ENCODE measurements at places on chromosomes 4 and X. TPM values are rescaled to one million over a fixed set of nuclear protein-coding genes. Genes with fewer than 3 reads are reported as not detected.
A peak's percentile ranks its signal among the peaks of the same experiment; 100 is the strongest.

DNA sequence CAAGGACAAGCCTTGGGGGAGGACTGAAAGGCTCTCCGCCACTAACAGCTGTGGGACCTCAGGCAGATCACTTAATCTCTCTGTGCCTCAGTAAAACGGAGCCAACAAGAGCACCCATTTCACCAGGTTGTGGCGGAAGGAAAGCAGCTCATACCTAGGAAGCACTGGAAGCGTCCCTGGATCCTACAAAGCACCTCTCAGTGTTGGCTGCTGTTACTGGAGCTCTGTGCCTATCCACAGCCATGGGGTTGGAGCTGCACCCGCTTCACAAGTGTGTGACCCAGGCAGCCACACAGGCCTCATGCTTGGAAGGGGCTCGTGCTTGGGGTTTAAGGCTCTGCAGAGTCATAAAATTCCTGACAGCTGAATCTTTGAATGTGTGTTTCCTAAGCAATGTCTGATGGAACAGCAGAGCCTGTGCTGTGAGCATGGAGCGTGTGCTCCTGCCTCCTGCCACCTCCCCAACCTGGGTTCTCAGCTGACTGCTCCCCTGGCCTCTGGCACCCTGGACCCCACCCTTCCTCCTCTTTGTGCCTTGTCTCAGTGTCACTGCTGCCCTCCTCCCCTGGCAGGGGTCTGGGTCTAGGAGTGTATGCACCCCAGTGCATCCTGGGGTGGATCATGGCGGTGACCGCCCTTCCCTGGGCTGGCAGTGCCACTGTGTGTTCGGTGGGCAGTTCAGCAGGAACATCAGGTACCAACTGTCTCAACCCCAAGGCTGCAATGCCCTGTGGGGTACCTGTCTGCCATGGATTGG lies 14.4 kb upstream of the MAN2B2 start:
- H3K36me3 ChIP-seq, result no peaks in the 10 kb centered on the region
- DNase-seq, result no peak
- H3K27ac ChIP-seq, result no peak overlapping the region
- no peak overlapping the region for H3K4me3 ChIP-seq

Gene SOD3
- 3.4 TPM for total RNA-seq

Gene IL15
- total RNA-seq, result 3.8 TPM

- H3K27me3 ChIP-seq, result no peaks in the 10 kb centered on the region
- no peak for DNase-seq
- no peak overlapping the region for H3K27ac ChIP-seq
- H3K4me1 ChIP-seq, result peaks cover 13% of the 10 kb centered on the region
- H3K4me3 ChIP-seq, result no peak overlapping the region
Observed at GRCh38 chr4:33133723-33134122, 2413.6 kb downstream of the PCDH7 start.

DNA sequence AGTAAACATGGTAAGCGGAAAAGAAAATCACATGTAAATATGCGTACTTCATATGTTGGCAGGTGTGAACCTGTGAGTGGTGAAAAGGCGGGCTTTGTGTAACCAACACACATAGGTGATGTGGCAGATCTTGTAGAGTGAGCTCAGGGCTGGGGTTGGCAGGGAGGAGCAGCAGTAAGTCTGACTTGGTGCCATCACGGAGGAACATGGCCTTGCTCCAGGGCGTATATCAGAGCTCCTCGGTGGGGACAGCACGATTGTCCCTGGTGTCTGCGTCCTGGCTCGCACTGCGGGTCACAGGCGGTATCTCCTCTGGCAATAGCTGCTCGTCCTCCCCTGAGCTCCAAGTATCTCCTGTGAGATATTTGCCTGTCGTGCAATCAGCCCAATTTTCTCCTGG lies 733.6 kb downstream of the TRIML1 start:
- DNase-seq, result no peak
- H3K4me1 ChIP-seq, result peaks cover 3% of the 10 kb centered on the region
- H3K27me3 ChIP-seq, result no peaks in the 10 kb centered on the region
- H3K4me3 ChIP-seq, result no peak overlapping the region
- H3K27ac ChIP-seq, result no peak overlapping the region
- no peaks in the 10 kb centered on the region for H3K36me3 ChIP-seq

GRCh38 chr4:101019941-101020401 lies 327.4 kb downstream of the PPP3CA start:
- no peaks in the 10 kb centered on the region for H3K27me3 ChIP-seq
- DNase-seq, result no peak
- H3K4me3 ChIP-seq, result no peak overlapping the region
- H3K36me3 ChIP-seq, result no peaks in the 10 kb centered on the region
- peak overlapping the region; percentile 15 for H3K27ac ChIP-seq
- peaks cover 50% of the 10 kb centered on the region for H3K4me1 ChIP-seq

DNA sequence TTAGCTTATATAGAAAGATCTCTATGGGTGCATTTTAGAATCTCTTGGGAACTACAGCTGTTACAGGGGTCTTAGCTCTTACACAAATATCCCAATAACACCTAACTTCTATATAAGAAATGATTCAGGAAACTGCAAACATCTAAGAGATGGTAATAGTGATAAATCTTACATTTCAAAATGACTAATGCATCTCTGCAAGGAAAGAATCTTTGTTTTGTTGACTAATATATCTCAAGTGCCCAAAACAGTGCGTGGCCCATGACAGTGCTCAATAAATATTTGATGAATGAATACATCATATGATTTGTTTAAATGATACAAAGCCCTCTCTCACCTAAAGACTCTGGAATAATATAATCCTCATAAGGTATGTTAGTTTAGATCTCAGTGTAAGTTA lies 47.5 kb downstream of the CENPE start:
- no peaks in the 10 kb centered on the region for H3K27me3 ChIP-seq
- DNase-seq, result no peak
- H3K4me1 ChIP-seq, result no peaks in the 10 kb centered on the region
- peaks cover 15% of the 10 kb centered on the region for H3K36me3 ChIP-seq
- H3K27ac ChIP-seq, result no peak overlapping the region

DNA sequence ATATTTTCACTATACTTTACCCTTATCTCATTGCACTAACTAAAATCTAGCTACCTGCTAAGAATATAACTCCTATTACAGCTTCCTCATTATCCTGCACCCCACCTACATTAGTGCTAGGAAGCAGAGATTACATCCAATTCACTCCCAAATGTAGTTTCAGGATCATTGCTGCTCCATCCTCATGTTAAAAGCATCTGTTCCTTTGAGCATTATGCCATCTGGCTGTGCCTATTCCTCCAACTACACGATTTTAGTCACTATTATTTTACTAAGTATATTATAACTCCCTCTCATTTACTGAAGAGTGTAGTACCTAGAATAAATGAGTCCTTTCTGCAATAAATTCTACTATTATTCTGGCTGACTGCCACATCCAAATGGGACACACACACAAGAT lies 1586.9 kb downstream of the TECRL start:
- no peak for DNase-seq
- H3K4me1 ChIP-seq, result no peaks in the 10 kb centered on the region
- H3K27me3 ChIP-seq, result peaks cover 22% of the 10 kb centered on the region
- no peak overlapping the region for H3K4me3 ChIP-seq
- no peaks in the 10 kb centered on the region for H3K36me3 ChIP-seq
- H3K27ac ChIP-seq, result no peak overlapping the region

GRCh38 chrX:119273420-119274192 lies 37.5 kb downstream of the PGRMC1 start:
- H3K27me3 ChIP-seq, result no peaks in the 10 kb centered on the region
- H3K27ac ChIP-seq, result no peak overlapping the region
- no peaks in the 10 kb centered on the region for H3K36me3 ChIP-seq
- no peaks in the 10 kb centered on the region for H3K4me1 ChIP-seq
- DNase-seq, result no peak

DNA sequence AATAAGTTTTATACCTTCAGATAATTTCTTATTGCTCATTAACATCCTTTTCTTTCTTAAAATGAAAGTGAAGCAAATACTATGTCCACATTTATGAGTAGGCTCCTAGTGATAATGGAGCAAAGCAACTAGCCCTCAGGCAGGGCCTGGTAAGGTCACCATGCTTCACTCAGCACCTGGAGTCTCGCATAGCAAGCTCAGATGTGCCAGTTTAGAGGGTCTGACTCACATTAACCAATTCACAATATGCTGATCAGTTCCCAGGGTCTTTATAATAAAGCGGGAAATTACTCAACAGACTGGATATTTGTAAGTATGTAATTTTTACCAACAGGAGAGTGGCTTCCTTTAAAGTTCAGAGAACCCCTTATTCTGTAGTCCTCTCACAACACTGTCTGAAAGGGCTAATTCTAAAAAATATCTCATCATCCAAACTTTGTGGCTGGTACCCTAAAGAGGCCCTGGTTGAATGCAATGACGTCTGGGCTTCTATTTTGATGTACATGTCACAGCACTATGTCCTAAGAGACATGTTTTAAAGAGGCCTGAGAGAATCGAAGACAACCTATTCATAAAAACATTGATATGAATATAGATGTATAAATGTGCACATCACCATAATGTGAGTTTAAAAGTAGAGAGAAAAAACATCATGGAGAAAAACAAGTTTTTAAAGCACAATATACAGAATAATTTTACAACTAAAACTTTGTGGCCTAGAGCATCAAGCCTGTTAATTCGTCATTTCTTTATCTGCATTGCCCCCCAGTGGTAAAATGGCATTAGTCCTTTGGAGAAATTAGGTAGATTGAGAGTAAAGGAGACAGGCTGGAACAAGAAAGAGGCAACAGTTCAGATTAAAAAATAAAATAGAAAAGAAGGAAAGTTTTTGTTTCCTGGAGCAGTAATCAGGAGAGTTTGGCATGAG lies 44.3 kb downstream of the IL21 start:
- peaks cover 15% of the 10 kb centered on the region for H3K27me3 ChIP-seq
- no peaks in the 10 kb centered on the region for H3K4me1 ChIP-seq
- H3K36me3 ChIP-seq, result no peaks in the 10 kb centered on the region
- no peak overlapping the region for H3K27ac ChIP-seq

DNA sequence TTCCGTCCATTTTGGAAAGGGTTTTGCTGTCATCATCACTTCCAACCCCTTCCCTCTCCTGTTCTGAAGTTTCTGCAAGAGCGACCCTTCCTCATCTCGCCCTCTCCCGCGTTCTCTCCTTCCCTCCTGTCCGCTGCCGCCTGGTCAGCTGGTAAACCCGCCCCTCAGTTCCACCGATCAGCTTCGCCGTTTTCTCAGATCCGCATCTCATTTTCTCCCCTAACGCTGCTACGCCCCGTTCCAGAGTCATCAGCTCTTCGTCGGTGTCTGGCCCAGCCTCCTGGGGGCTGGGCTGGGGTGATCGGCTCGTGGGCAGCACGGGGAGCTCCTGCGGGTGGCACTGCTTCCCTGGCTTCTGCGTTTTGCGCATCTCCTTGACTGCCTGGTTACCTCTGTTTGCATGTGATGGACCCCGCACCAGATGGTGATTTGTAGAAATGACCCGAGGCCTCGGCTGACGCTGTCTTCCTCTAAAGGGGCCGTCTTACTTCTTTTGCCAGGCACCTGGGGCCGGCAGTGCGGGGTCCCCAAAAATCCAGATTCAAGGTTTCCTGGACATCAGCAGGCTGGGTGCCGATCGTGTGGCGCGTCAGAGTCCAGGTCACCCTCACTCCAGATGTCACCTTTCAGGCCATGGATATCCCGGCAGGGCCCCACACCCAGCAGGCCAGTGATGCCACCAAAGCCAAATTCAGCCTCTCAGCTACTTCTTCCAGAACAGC lies 13.4 kb downstream of the CTBP1 start:
- H3K4me1 ChIP-seq, result peaks cover 30% of the 10 kb centered on the region
- H3K4me3 ChIP-seq, result no peak overlapping the region
- peak overlapping the region; percentile 29 for H3K27ac ChIP-seq

Gene SYN1
- total RNA-seq, result 0.71 TPM

- H3K4me1 ChIP-seq, result no peaks in the 10 kb centered on the region
- H3K27me3 ChIP-seq, result no peaks in the 10 kb centered on the region
- peaks cover 9% of the 10 kb centered on the region for H3K36me3 ChIP-seq
- H3K27ac ChIP-seq, result no peak overlapping the region
Observed at GRCh38 chr4:119489305-119489704, 139.3 kb downstream of the PDE5A start.

DNA sequence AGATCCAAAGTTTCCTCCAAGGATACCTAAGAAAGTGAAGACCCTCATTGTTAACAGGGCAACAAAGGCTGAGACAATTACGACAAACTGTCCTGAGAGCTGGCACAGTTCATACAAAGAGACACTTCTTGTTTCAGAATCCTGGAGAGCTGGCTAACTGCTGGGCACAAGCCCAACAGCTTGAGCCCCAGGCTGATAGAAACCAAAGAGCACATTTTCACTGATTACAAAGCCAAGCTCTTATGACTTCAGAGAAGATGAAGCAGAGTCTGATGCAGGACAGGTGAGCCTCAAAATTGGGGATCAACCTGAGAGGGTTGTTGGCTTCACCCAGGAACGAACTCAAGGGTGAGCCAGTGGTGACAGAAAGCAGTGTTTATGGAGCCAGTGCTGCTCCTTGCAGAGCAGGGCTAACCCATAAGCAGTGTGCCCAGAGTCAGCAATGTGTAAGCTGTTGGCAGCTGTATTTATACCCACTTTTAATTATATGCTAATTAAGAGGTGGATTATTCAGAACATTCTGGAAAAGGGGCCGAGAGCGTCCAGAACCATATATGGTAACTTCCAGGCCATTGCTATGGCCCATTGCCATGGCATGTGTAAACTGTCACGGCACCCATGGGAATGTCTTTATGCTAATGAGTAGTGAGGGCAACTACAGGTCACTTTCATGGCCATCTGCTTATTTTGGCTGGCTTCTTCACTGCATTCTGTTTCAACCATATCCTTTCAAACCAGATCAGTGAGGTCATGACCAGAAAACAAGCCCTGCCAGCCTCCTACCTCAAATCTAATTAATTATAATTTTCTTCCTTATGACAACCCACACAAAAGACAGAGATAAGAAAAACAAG lies 183.7 kb downstream of the EVC2 start:
- H3K27ac ChIP-seq, result no peak overlapping the region
- no peaks in the 10 kb centered on the region for H3K4me1 ChIP-seq
- DNase-seq, result no peak
- H3K4me3 ChIP-seq, result no peak overlapping the region

GRCh38 chr4:138446456-138446855 lies 204.3 kb upstream of the SLC7A11 start:
- H3K27me3 ChIP-seq, result no peaks in the 10 kb centered on the region
- no peak overlapping the region for H3K27ac ChIP-seq
- peaks cover 7% of the 10 kb centered on the region for H3K4me1 ChIP-seq
- DNase-seq, result no peak

DNA sequence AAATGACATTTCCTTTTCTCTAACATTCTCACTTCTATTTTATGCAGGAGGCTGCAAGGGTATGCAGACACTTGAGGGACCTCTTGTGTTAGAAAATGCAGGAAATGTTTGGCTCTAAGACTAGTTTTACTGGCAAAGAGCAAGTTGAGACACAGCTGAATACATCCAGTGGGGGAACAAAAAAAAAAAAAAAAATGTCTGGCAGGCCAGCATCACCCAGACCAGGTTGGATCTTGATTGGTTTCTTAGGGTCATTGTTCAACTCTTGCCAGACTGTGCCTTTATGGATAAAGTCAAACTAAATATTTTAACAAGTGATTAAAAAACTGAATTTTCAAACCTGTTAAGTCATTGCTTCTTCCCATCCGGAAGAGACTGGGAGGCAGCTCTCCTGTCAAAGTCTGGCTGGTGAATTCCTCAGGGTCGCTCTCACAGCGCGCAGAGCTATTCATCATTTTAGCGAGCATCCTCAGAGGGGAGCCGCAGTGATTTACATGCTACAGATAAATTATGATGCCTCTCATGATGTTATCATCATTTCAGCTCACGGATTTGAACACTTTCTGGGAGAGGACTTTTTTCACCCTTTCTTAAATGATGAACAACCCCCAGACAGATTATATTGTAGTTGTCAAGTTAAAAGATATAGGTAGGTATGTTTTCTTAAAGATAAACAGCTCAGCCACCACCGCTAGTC lies 23.6 kb upstream of the PACRGL start:
- H3K4me3 ChIP-seq, result no peak overlapping the region
- no peak overlapping the region for H3K27ac ChIP-seq
- no peaks in the 10 kb centered on the region for H3K4me1 ChIP-seq
- DNase-seq, result no peak
- peaks cover 72% of the 10 kb centered on the region for H3K27me3 ChIP-seq

Gene SPATA4
- total RNA-seq, result 0.76 TPM
